ENCODE measurements at places on chromosomes 12 and 14.

DNA sequence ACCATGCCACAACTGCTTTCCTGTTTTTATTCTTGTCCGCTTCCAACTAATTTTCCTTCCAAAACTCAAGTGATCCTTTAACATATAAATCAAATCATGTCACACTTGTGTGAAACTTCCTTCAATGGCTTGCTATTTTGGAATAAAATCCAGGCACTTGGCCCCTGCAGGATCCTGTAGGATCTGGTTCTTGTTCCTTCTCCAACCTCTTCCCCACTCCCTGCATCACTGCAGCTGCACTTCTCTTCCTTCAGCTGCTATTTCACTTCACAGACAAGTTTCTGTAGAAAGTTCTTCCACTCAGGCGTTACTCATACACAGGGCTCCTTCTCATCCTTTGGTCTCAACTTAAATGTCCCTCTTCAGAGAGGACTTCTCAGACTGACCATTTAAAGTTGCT is 239.7 kb upstream of the BTG1 start:
- DNase-seq = no peak

DNA sequence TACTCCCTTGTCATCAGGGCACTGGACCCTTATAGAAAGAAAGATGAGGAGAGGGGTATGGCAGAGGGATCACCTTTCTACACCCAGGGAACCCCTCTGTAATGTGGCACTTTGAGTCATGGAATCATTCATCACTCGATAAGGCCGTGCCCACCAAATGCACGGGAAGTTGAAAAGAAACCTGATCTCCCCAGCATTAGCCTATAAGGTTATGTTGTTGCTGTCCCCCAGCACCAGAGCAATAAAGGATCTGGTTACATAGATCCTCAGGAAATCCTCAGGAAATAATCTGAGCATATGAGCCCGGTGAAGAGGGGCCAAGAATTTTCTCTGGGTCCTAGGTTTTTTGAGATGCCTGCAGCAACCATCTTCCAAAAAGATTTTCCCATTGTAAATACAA is 148.8 kb upstream of the CRY1 start:
- peak; percentile 74 for DNase-seq

DNA sequence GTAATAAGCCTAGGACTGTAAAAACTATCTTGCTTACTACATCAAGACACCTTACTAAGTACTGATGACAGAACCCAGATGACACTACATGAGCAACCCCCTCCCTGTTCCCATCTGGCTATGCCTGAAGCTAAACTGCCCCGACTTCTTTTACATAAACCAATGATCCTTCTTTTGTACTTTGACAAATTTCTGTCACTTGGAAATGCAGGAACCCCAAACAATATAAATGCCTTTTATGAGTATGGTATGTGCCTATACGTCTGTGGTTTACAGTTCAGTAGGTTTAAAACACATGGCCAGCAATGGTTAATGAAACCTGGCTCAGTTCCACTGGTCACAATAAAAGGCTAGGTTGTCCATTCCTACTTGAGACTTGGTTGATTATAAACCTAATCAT is 6.1 kb downstream of the SYCP3 start:
- no peak for DNase-seq

- DNase-seq = no peak
These were observed 28.8 kb downstream of the PAX9 start for GRCh38 chr14:36690311-36691040.

GRCh38 chr14:88516861-88517357 is 37.9 kb downstream of the PTPN21 start:
- no peak for DNase-seq

- no peak for DNase-seq
These were observed 29.3 kb upstream of the LGALS3 start for GRCh38 chr14:55099756-55100155.

DNA sequence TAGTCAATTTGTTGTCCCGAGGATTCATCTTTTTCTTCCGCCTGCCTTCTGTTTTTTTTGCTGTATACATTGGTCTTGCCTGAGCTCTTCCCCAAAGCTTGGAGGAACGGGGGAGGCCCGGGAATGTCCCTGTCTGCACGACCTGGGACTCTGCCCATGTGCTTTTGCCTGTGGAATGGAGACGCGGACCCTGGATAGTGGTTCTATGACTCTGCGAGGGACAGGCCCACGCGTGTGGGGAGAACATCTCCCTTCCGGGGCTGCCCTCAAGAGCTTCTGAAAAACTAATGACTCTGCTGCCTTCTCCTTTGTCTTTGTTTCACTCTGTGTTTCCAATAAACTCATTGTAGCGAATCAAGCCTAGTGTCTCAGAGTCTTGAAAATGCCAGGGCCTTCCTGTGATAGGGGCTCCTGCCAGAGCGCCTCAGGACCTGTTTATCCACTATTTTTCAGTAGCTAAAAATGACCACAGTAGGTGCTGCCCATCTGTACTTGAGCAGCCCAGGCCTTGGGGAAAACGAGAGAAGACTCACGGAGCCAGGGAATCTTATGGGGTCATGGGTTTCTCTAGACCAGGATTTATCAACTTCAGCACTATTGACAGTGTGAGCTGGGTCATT is 12.3 kb downstream of the KRT83 start:
- DNase-seq = no peak

DNA sequence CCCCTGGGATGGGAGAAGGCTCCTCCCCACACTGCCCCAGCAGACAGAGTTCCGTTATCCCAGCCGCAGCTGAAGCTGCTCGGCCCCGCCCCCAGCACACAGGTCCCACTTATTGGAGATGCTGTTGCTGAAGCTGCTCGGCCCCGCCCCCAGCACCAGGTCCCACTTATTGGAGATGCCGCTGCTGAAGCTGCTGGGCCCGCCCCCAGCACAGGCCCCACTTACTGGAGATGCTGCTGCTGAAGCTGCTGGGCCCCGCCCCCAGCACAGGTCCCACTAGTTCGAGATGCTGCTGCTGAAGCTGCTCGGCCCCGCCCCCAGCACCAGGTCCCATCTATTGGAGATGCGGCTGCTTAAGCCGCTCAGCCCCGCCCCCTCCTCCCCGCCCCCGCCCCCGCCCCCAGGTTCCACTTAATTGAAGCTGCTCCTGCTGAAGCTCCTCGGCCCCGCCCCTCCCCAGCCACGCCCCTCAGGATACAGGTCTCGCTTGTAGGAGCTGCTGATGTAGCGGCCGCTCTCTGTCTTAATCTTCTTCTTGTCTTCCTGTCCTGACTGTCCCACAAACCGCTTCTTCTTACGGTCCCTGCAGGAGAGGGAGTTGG is 12.0 kb downstream of the CFAP73 start:
- DNase-seq = peak; percentile 83

GRCh38 chr14:64788706-64789105 is 84.5 kb downstream of the PLEKHG3 start:
- no peak for DNase-seq

DNA sequence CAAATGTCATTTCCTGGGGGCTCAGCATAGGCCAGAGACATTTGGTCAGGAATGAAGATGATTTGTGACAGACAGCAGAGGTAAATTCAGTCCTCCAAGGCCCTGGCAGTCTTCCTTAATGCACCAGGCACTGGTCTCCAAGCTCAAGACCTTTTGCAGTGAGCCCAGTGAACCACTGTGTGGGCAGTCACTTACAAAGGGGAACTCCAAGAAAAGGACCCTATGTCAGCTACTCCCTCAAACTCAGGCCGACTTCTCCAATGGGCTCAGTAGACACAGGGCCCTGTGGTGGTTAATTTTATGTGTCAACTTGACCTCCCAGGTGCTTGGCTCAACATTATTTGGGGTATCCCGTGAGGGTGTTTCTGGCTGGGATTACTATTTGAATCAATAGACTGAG is 29.3 kb upstream of the PLEK2 start:
- DNase-seq = no peak

- no peak for DNase-seq
These were observed 217.7 kb upstream of the DCN start for GRCh38 chr12:91400271-91400670.

DNA sequence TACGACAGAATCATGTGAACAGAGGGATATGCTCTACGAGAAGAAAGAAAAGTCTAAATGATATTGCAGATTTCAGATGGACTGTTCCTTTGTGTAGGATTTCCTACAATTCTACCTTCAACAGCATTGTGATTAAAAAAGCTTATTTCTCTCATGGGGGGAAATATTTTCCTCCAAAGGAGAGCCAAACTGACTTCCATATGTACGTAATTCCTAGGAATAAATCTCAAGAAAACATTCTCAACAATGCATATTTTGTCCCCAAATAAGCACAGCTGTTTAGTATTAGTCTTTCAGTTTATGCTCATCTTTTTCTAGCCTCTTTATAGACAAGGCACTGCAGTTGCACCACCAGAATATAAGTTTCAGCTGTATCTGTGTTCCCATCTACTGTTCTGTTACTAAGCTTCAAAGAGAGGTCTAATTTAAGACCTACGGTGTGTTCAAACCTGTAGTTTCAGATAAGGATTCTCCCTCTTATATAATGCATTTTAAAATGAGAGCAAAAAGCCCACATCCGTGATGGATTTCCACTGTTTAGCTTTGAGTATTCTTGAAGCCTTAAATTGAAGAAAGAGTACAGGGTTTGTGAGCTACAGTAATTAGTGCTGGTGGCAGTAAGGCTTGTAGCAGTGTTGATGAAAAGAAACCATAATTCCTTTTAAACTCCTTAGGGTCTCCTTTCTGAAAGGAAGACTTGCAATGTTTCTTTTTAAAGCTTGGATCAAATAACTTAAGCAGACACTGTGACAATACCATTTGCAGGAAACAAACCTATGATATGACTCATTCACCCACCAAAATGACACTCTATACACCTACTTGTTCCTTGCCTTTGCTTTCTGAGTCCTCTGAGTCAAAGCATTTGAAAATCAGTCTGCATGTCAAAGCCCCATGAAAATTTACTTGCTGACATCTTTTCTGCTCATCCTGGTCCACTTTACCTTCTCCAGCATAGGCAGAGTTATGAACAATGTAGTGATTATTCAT is 754.1 kb downstream of the NOVA1 start:
- DNase-seq = no peak

DNA sequence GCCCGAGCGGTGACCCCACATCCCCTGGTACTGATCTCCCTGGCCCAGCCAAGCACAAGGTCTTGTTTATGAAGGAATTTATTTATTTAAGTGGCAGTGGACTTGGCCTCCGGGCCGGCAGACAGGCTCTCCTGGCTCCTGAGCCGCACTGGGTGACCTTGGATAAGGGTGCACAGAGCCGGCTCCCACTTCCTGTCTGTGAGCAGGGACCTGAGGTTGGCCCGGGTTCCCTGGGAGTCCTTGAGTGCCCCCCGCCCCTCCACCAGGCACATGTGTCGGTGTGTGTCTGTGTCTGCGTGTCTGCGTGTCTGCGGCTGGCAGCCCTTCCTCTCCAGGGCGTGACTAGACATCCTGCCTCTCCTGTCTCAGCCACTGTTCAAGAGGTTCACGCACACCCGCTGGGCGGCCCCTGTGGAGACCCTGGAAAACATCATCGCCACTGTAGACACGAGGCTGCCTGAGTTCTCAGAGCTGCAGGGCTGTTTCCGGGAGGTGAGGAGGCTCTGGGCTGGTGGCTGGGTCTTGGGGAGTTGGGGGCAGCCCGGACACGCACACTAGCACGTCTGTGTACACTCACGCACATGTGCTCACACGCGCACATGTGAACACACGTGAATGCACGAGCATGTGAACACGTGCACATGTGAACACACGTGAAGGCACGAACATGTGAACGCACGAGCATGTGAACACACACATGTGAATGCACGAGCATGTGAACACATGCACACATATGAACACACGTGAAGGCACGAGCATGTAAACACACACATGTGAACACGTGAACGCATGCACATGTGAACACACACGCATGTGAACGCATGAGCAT is 9.3 kb downstream of the TNFAIP2 start:
- DNase-seq = no peak

DNA sequence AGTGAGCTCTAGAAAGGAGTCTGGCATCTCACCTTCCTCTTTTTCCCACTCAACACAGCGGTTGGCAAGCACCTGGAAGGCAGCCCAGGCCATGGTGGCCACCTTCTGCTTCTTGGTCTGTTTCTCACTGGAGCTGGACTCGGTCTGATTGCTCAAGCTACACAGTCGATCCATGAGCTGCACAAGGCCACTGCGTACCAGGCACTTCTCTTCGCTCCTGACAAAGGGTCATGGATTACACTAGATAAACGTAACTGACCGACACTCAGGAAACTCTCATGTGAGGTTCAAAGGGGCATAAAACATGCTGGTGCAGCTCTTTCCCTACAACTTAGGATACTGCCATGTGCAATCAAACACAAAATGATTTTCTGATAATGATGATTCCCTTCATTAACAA is 113.7 kb downstream of the TRAFD1 start:
- DNase-seq = no peak

DNA sequence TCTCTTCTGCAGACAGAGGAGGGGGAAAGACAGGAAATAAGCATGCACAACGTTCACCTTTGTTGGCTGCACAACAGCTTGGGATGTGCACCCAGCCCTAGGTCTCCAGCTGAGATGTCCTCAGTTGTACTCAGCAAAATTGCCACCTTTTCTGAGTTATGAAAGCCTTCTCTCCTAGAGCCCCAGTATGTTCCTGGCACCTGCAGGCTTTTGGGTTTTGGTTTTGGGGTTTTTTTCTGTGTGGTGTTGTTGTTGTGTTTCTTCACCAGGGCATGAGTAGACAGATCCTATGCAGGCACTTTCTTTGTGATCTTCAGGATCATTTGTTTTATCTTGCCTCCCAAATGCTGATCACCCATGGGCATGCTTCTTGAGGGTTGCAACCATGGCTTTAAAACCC is 463.4 kb downstream of the DPF3 start:
- no peak for DNase-seq

DNA sequence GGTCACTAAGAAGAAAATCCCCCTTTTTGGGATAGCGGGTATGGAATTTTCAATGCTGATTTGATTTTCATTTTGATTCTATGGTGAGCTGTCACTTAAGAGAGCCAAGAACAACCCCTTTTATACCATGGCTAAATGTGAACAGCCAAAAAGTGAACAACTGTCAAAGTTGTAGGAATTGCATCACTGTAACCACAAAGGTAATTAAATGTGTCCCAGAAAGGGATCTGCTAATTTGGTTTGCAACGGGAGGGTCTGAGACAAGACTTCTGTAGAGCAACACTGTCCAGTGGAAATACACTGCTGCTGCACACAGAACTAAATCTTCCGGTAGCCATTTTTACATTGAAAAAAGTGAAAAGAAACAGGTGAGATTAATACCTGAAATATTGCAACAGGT is 14.6 kb downstream of the CHST11 start:
- no peak for DNase-seq

- DNase-seq = no peak
These were observed 82.6 kb downstream of the VWF start for GRCh38 chr12:6041891-6042290.

DNA sequence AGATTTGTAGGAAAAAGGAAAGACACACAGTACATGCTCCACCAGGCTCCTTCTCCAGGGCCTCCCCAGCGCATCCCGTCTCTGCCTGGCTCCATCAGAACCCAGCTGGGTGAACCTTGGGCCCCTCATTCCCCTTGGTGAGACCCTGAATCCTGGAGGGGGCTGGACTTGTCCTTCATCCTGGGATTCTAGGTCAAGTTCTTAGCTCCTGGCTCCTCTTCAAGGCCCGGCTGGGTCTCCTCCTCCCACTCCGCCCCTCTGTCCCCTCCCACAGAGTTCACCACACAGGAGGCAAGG is 49.2 kb downstream of the PSMA6 start:
- DNase-seq = no peak

Measured in NCI-H2171 (cell line).